ELF-1 (cell line): ENCODE measurements at places on chromosomes 13 and 19.

DNA sequence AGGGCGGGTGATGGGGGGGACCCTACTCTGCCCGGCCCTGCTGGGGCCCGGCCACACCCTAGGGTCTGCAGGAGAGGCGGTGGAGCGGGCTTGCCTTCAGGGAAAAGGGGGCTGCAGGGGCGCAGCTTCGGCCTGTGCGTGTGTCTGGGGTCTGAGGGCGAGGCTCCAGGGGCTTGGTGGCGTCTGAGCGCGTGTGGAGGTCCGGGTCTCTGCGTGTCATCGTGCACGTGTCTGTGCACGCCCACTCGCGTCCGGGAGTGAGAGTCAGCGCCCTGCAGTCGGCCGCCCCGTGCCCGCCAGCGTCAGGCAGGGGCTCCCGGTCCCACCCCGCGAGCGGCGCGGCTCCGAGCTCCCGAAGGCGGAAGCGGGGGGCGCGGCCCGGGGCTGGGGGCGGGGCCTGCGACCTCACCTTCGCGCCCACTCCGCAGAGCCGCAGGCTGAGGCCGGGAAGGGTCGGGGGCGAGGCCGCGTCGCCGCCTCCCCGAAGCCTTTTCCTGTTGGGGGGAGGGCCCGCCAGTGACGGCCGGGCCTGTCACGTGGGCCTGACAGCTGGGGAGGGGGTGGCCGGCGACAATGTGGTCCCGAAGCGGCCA, at the start of gene ARHGAP45:
TSS of gene ARHGAP45 (plus strand) at position 420 of the 593 bp plus-strand sequence. CDS start 239 bp downstream, outside the sequence.
- DNase-seq: no peak

DNA sequence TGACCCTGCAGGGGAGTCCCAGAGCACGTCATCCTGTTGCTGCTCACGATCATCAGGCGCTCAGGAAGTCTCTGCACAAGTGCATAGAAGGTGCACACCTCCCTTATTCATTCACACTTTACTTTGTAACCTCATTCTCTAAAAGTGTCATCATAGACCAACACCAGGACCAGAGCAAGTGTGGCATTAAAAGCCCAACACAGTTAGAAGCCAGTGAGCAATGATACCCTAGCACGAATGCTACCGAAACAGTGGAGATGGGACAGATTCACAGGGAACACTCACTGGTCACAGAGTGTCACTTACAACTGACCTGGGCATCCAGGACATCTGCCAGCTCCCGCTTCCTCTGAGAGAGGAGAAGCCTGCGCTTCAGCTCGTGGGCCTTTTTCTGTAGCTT, 17.0 kb downstream of the HAUS8 start:
- no peak for DNase-seq

GRCh38 chr13:89490661-89491060, 1819.5 kb downstream of the SLITRK5 start:
- no peak for DNase-seq

GRCh38 chr13:41458761-41459431, 1.5 kb downstream of the RGCC start:
- DNase-seq: peak; percentile 34

- DNase-seq: no peak
Observed at GRCh38 chr13:102687520-102687919, 7.3 kb downstream of the METTL21C start.

DNA sequence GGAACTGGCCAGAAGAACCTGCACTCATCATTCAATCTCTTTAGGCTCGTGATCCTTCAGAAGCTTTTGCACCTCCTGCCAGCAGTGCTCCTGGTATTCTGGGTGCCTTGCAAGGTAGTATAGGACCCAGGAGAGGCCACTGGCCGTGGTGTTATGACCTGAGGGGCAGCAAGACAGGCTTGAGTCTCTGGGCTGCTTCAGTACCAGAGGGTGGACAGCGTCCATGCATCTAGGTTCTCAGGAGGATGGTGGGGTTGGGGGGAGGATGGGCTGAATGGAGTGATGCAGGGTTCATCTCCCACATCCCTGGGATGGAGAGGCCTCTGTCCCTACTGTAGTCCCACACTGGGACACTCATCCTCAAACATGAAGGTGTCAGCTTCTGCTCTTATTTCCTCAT, 41.1 kb downstream of the OR10H4 start:
- no peak for DNase-seq

DNA sequence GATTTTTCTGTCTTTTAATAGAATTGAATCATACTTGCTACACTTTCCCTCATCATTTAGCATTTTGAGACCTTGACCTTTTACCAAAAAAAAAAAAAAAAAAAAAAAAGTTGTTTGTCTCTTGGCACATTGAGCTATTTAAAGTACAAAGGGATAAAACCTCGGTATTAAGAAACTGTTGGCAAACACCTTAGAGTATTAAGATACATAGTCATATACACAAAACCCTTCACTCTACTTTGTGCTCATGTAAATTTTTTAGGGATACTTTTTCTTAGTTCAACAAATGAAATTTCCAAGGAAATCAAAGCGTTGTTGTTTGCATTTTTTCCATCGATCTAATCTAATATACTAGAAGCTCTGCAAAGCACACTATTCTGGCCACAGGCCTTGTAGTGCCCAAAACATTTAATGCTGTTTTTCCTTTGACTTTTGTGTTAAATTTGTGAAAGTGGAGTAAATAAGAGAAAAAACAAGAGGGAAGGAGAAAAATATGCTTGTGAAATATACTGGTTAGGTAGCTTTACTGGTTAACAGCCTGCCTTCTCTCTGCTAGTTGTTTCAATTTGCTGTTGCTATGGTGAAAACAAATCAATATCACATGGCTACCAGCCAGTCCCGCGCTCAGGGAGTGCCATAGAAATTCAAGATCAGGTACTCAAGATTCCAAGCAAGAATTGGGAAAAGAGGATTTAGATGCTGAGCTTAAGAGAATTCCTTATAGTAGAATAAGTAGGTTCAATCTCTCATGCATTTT, 2.6 kb downstream of the MBNL2 start:
- DNase-seq: peak; percentile 19

DNA sequence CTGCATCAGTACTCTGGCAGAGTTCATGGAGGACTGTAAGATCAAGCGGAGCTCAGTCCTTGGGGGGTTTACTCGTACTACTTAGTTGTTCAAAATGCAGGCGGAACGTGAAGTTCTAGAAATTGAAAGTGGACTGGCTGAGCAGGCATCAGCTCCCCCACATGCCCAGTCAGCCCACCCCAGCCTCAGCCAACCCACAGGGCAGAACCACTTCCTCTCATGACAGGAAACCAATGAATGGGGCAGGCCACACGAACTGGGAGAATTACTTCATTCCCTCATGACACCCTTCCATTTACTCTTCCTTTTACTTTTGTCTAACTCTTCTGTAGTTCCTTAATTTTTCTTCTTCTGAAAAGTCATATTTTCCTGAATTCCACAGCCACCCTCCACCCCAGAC, 71.9 kb downstream of the FLT1 start:
- DNase-seq: no peak

DNA sequence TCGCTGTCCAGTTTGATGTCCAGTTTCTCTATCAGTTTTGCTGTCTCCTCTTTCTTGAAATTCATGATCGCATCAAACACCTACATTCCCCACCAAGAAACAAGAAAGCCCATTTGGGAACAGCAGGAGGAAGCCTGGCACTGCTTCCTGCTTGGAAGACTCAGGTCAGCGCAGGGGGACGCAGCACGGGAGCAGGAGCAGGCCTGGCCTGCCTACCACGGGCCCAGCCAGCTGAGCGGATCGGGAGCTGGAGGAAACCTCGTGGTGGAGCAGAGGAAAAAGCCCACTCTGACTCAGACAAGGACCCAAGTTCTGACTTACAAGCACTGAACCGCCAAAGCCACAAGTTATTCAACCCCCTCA, 3.9 kb downstream of the EEF2 start:
- no peak for DNase-seq
